Fibroblast of skin of left quadriceps (primary cell): ENCODE measurements at places on chromosomes 6 and 20.

- DNase-seq = no peak
Measured at GRCh38 chr6:90429713-90430112, 133.1 kb upstream of the BACH2 start.

DNA sequence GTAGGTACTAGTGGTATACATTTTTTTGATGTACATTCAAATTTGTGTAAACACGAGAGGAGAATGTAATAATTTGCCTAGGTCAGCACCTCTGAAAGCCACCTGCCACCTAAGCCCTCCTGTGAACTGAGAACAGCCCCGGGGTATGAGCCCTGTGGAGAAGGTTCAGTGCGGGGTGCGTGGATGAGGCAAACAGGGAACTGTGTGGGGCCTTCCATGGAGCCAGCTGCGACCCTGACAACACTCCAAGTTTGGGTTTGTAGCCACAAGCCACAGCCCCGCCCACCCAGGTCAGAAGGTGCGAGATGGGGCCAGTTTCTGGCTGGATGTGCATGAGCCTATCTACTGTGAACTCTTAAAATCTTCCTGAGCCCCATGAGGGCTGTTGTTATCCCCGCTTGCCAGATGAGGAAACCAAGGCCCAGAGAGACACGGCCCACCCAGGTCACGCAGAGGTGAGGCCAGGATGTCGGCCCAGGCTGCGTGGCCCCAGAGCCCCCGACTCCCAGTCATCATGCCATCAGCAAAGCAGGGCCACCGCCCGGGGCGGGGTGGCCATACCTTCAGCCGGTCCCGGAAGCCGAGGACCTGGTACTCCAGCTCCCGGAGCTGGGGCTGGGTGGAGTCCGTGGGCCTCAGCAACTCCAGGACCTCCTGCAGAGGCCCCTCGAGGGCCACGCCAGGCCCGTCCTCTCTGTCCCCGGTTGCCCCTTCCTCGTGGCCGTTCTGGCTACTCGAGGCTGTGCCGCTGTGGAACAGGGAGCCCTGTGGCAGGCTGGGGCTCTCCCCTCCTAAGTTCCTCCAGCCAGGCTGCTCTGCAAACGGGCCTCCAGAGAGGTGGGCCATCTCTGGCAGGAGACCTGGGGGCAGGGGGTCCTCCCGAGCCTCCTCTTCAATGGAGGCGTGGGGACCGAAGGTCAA, 89.6 kb downstream of the RIPOR3 start:
- no peak for DNase-seq

DNA sequence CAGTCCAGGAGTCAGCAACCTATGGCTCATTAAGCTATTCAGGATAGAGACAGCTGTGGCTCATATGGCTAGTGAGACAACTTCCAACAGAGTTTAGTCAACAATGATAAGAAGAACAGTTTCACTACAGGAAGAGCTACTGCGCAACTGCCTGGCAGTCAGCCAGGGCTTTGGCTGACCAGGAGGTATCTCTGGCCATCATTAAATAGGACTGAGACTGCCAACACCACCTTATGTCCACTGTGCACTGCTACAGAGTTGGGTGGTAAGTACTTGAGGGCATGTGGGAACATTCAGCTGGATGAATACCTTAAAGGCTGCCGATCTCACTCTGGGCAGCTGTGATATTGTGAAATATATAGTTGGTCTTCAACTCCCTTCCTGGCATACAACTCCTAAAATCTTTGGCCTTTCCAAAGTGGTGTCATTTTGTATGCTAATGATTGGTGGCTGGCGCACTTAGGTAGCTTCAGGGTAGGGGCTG, 52.2 kb upstream of the FAM83C start:
- DNase-seq = no peak

- DNase-seq = no peak
Measured at GRCh38 chr6:16244446-16244845, 6.1 kb downstream of the GMPR start.

- DNase-seq = no peak
Measured at GRCh38 chr20:22382742-22383141, 201.6 kb downstream of the FOXA2 start.

DNA sequence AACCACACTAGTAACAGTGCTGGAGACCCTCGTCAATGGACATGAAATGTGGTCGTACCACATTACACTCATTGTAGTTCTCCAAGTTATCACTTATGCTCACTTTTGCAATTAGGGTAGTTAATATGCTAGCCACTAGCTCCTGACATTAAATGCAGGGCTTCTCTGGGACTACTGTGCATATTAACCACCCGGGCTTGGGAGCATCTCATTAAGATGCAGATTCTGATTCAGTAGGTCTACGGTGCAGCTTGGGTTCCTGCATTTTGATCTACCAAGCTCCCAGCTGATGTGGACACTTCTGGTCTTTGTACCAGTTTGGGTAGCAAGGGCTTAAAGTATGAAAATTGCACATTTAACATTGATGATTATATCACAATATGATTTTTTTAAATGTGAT, 98.0 kb downstream of the ZFP64 start:
- no peak for DNase-seq

- DNase-seq = no peak
Measured at GRCh38 chr20:55685841-55686240, 319.5 kb downstream of the CBLN4 start.

- DNase-seq = no peak
Measured at GRCh38 chr6:148445116-148445515, 102.5 kb downstream of the SASH1 start.

DNA sequence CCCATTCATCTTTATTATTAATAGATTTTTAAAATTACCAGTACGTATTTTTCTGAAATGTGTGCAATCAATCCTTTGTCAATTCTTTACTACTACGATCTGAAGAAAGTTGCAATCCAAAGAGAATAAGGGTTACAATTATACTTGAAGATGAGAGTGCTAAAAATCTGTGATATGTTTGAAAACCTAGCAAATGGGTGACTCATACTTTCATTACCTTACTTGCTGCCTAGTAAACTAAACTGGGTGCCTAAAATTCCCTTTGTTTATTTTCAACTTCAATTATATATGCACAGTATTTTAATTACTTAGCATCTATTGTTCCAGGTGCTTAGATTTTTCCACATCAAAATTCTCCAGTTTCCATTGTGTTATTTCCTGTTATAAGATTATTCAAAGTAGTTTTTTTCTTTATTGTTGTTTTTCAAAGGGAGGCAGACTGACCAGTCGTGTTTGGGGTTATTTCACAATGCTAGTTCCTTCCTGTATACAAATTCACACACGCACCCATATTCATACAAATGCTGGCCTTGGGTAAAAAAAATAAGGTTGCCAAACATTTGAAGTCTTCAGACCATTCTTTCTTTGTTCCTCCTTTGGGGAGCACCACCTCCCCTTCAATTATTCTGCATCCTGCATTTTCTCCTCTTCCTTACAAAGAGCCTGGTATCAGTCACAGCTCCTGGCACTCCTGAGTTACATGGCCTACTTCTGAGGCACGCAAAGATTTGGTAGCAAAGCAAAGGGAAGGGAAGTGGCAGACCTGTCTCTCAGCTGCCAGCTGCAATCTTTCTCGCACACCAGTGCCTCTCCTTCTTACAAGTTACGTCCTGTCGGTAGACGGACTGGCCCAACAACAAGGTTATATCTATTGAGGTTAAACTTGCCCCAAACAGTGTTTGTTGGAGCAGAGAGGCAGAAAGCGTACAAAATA, 16.2 kb upstream of the FAM135A start:
- no peak for DNase-seq

DNA sequence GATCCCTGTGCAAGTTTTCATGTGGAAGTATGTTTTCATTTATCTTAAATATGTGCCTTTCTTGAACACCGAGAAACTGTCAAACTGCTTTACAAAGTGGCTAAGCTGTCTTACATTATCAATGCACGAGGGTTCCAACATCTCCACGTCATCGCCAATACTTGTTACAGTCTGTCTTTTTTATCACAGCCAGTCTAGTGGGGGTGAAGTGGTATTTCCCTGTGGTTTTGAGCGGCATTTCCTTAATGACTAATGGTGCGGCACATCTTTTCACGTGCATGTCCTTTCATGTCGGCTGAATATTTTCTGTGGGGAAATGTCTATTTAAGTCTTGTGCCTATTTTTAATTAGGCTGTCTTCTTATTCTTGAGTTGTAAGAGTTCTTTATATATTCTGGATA, 280.4 kb downstream of the FOXC1 start:
- no peak for DNase-seq

GRCh38 chr20:11553603-11554002, 364.1 kb upstream of the BTBD3 start:
- peak; percentile 3 for DNase-seq

- DNase-seq = no peak
Measured at GRCh38 chr6:75291331-75291730, 6.7 kb upstream of the TMEM30A start.

DNA sequence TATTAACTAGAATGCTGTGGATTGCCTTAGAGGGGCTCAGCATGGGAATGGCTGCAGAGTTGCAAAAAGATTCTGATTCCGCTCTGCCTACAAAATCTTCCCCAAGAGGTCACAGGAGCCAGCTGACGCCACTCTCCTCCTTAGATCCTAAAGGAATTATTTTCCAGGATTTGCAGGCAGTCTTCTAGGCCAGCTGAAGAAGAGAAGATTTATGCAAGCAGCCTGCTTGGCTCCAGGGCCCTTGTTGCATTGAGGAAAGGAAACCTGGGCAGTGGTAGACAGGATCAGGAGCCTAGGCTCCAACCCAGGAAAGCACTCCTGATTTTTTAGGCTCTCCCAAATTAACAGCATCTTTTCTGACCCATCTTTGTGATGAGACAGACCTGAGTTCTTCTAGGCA, 245.8 kb downstream of the PKHD1 start:
- no peak for DNase-seq

- DNase-seq = no peak
Measured at GRCh38 chr6:98894810-98895209, 52.9 kb downstream of the FBXL4 start.

- DNase-seq = no peak
Measured at GRCh38 chr6:70991253-70991652, 34.4 kb upstream of the B3GAT2 start.

DNA sequence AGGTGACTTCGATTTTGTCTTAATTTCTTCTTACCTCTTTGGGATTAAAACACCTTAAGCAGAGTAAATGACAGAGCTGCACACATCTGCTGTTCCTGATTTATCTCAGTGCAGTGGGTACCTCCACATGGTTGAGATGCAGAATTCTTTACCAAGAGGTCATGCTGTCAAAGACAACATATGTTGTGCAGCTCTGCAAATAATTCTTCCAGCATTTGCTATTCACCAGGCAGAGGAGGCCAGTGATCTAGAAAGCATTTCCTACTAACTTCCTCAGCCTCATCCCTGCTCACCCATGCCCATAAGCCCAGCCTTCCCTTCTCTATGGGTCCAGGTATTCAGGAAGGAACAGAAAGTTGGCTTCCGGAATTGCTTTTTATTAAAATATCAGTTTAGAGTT, 109.3 kb downstream of the THBS2 start:
- no peak for DNase-seq

DNA sequence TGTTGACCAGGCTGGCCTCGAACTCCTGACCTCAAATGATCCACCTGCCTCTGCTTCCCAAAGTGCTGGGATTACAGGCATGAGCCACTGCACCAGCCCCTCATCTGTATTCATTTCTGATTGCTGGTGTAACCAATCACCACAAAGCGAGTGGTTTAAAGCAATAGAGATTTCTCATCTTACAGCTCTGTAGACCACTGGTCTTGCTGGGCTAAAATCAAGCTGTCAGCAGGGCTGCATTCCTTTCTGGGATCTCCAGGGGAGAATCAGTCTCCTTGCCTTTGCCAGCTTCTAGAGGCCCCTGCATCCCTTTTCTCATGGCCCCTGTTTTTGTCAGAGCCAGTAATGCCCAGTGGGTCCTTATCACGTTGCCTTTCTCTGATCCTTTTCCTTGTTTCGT, 49.9 kb upstream of the PMEPA1 start:
- no peak for DNase-seq

DNA sequence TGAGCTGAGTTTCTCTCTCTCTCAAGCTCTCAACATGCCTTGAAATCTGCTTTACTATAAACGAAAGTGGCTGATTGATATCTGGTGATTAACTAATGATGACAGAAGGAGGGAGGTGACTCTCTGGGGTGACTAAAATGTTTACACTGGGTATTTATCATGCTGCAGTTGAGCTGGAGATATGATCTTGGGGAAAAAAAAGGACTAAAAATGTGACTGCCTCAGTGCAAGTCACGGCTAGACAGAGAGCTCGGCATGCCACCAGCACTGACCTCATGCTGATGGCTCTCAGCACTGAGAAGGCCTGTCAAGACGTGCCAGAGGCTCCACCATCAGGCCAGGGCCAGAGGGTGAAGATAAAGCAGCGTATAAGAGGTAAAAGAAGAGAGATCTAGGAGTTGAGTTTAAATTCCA, 103.1 kb upstream of the SPACA1 start:
- DNase-seq = no peak

DNA sequence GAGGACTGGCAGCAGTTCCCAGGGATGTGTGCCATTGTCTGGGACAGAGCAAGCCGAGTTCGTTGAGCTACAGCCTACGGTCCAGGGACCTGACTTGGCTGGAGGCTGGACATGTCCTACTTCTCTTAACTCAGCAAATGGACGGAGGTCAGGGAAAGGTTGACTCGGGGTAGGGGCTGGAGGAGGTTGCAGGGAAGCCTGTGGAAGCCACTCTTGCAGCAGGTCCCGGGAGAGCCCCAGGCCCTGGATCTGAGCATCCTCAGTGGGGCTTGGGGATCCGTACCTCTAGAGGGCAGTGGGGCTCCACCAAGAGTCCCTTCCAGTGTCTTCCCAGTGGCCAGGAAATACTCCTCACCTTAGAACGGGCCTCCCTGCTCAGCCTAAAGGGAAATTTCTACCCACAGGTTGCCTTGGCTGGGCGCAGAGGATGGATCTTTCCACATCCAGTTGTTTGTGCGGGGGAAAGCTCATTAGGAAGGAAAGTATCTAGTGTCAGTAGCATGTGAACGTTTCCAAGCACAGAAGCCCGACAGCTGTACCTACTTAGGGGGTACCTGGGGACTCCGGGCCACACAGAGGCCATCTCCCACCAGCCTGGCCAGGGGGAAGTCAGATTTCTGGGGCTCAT, 170.2 kb downstream of the NFATC2 start:
- DNase-seq = peak; percentile 49

DNA sequence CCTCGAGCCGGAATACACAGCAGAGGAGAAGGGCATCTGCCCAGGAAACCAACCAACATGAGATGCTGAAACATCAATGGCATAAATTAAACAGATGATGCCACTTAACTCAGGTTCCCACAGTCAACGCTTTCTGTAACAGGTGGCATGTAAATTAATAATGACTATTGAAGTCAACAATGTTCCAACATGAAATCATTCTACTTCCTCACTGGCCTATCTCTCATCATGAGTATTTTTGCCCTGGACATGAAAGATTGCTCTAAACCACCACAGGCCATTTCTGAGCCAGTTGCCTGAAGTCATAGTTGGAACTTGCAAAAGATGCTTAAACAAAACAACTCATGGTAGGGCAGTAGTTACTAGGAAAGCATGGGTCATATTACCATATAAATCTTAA, 397.9 kb upstream of the JARID2 start:
- no peak for DNase-seq
